ENCODE measurements at places on chromosomes 1 and 21.

DNA sequence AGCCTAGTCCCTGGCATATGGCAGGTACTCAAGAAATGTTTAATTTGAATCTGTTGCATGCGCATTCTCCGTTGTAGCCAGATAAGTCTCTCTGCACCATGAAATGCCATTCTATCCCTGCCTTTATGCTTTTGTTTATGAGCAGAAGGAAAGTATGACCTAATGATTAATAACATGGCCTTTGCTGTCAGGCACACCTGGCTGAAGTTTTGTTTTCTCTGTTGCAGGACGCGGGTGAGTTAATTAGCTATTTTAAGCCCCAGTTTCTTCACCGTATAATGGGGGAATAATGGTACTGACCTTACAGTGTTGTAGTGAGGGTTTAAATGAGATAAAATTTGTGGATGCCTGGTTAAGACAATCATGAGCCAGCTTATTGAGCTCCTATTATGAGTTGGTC is 87.7 kb downstream of the ST6GALNAC3 start:
- no peak for DNase-seq

DNA sequence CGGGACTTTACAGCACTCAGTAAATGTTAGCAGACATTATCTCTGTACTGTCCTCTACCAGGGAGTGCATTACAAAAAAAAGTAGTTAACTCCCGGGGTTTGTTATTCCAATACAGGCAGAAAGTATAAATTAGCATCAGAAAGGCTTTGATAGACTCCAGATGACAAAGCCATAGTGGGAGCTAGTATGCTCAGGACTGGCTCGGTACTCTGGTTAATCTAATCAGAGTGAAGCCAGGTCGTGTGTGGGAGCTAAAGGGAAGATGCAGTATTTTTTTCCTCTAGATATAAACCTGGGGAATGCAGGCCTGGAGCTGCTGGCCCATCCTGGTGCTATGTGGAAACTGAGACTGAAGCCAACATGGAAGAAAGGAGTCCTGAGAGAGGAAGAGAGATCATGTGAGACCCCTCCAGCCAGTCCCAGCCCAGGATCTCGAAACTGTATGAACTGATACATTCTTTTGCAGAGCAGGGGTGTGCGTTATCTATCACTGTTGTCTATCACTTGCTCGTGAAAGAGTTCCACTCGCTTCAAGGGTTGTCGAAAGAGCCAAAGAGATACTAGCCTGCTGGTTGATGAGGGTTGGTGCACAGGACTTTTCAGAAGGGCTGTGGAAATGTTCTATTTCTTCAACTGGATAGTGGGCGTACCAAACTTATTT is 125.8 kb downstream of the PLPP3 start:
- no peak for DNase-seq

GRCh38 chr1:115924770-115925169 is 51.5 kb upstream of the SLC22A15 start:
- no peak for DNase-seq

- no peak for DNase-seq
Measured at GRCh38 chr21:25964015-25964414, 206.6 kb downstream of the APP start.
